Thoracic aorta (tissue), 2 donors: ENCODE measurements at places on chromosomes 2 and 18. TPM values are rescaled to one million over a fixed set of nuclear protein-coding genes. Genes with fewer than 3 reads are reported as not detected.

REG3G gene
- total RNA-seq = not detected

GRCh38 chr2:170218456-170218855 is 40.5 kb downstream of the MYO3B start:
- no peak for DNase-seq

STARD6 gene
- total RNA-seq = not detected

DNA sequence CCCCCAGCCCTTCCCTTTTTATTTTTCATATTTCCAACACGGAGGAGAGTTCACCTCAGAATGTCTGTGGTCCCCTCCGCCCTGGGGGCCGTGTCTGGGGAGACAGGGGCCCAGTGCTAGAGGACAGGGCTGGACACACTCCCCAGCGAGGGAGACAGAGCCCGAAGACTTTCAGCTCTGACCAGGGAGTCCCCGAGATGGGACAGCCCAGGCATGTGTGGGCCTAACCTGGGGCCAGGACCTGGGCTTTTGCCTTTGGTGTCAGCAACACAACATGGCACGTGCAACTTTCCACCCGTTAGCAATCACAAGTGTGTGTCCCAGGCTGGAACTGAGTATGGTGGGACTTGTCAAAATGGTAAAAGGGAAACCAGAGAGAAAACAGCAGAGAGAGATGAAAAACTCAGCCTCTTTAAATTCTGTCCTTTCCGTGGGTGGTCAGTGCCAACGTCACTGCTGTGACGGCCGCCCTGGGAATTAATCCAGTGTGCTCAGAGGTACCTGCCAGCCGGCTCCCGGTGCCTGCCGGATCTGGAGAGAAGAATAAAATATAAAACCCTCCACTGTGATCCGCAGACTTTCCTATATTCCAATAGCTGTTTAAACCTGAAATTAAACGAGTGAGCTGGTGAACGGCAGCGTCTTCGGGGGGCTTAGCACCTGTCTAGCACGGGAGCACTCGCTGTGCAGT is 245.8 kb downstream of the EIPR1 start:
- DNase-seq = no peak

ABCB11 gene
- not detected for total RNA-seq

MC5R gene
- total RNA-seq = not detected

GRCh38 chr2:146412625-146413024 is 1432.2 kb upstream of the ACVR2A start:
- DNase-seq = no peak

NEU2 gene
- not detected for total RNA-seq

POTEI gene
- not detected for total RNA-seq

- DNase-seq = no peak
Measured at GRCh38 chr2:135985826-135986393, 484 bp upstream of the DARS1 start.

- DNase-seq = no peak
Measured at GRCh38 chr2:225493420-225494099, 94.0 kb downstream of the NYAP2 start.

DNA sequence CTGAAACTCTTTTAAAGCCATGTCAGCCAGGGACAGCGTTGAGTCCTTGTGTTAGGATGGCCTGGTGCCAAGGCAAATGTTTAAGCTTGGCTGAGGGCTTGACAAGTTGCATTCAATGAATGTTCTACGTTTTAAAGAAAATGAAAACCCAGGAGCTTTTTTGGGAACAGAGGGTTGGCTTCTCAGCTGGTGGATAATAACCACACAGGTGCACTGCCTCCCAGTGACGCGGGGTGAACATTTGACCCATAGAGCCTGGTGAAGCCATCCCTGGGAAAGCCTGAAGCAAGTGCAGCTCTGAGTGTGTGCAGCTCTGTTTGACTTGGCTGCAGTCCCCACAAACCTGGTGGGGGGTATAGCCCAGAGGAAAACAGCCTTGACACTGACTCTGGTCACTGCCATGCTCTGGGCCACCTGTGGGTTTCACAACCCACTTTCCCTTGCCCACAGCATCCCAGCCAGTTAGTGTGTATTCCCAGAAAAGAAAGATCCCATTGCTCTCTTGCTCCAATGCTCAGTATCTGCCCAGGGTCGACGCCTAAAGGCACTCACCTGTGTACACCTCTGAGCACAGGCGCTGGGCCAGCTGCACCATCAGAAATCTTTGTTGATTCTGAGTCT is 874.9 kb downstream of the RNF144A start:
- no peak for DNase-seq

DNA sequence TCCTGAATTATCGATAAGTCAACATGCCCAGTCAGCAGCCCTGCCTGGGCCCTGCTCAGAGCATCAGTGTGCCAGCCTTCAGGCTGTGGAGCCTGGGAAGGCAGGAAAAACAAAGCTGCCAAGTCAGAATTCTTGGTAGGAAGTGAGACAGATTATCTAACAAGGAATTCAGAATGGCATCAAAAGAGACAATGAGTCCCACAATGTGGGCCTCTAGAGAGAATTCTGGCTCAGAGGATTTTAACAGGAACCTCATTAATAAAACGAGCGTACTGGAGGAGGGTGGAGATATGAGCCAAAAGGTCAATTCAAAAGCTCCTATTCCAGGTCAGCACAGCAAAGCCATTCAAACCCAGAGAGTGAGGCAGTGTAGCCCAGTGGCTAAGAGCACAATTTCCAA is 327.6 kb upstream of the MMADHC start:
- no peak for DNase-seq

GRCh38 chr18:38427736-38428135 is 862.1 kb upstream of the CELF4 start:
- DNase-seq = no peak

STPG4 gene
- total RNA-seq = not detected

DNA sequence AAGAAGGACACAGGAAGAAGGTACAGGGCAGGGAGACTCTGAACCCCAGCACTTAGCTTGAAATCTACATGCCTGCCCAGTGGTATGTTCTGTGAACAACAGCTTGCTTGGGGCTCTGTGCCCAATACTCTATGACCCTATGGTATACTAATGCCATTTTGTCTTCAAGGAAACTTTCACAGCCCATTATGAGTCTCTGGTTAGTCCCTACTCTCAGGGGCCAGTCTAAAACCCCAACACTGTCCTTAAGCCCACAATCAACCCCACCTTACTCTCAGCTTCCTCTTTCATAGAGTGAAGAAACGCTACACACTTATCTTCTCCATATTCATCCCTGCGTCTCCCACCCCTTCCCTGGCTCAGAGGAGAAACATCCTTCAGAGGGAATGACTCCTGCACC is 16.0 kb downstream of the NEB start:
- no peak for DNase-seq

DNA sequence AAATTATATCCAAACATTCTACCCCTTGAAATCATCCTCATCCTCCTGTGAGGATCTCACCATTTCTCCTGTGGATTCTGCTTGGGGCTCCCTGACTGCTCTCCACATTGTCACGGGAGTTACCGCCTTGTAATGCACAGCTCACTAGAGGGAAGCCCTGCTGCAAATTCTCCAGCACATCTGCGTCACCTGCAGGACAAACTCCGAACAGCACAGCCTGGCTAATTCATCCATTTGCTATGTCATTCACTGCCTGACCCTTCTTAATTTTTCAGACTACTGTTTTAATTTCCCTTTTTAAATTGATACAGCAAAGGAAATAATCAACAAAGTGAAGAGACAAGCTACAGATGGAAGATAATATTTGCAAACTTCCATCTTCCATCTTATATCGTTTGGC is 627.4 kb downstream of the FBXO15 start:
- DNase-seq = no peak

DOCK10 gene
- total RNA-seq = 44.9 TPM

GKN1 gene
- total RNA-seq = not detected

- no peak for DNase-seq
Measured at GRCh38 chr18:36752929-36753865, 75.6 kb downstream of the TPGS2 start.
